ENCODE measurements at places on chromosomes 2 and 18.

GRCh38 chr18:9700261-9700796 is 7.8 kb upstream of the RAB31 start:
- no peak for DNase-seq

DNA sequence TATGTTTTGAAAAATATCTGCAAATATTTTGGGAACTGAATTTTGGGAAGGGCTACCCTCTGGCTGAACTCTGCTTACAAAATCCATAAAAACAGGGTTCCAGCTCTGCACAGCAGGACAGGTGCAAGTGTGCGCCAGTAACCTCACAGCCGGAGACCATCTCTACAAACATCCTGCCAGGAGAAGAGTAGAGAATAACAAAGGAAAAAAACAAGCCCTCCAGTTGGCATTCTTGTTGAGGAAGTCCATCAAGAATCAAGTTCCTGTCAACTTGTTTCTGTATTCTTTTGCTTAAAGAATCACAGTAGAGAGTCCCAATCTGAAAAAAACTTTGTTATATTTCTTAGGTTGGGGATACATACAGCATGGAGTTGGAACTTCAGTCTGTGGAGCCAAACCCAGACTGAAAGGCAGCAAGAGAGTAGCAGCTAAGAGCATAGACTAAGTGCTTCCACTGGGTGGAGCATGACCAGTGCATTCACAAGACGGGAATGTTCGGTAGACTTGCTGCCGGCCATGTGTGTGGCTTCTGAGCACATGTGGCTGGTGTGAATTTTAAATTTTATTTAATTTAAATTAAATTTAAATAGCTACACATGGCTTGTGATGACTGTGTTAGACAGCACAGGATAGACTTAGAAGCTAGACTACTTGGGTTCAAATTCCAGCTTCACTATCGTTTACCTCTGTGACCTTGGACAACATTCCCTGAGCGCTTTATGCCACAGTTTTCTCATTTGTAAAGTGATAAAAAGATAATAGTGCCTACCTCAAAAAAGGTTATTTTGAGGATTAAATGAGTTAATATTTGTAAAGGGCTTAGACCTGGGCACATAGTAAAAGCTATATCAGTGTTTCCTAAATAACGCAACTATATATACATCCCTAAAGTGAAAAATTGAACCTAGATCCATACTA is 41.9 kb downstream of the SPTBN1 start:
- no peak for DNase-seq

DNA sequence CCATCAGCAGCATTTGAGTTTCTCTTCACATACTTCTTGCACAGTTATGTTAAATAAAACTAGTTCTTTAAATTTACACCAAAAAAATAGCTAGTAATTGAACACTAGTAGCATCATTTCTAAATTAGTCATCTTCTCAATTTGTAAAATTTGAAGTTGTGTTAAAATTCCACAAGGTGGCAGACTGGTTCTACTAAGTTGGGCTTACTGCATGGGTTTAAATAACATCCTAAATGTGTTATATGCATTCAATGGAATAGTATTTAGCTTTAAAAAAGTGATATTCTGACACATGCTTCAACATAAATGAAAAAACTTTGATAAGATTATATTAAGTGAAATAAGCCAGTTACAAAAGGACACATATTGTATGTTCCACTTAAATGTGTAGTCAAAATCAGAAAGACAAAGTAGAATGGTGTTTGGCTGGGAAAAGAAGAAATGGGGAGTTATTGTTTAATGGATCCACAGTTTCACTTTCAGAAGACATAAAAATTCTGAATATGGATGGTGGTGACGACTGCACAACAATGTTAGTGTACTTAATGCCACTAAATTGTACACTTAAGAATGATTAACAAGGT is 28.7 kb upstream of the RPRD1A start:
- no peak for DNase-seq

GRCh38 chr2:7353571-7353970 is 436.4 kb downstream of the RNF144A start:
- no peak for DNase-seq

DNA sequence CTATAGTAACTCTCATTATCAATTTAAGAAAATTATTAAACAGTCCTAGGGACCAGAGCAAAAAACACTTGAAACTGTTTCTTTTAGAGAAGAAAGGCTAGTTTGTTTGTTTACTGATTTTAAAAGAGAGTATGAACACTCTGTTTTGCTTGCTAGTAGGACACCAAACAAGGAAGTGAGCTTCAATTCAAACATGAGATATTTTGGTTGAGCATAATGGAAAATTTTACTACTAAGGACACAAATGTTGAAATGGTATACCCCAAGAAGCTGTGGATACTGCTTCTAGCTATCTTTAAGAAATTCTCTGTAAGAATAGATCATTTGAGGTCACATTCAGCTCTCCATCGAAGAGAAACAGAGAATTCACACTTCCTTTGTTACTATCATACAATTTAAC is 216.3 kb upstream of the SMAD7 start:
- DNase-seq, result no peak

DNA sequence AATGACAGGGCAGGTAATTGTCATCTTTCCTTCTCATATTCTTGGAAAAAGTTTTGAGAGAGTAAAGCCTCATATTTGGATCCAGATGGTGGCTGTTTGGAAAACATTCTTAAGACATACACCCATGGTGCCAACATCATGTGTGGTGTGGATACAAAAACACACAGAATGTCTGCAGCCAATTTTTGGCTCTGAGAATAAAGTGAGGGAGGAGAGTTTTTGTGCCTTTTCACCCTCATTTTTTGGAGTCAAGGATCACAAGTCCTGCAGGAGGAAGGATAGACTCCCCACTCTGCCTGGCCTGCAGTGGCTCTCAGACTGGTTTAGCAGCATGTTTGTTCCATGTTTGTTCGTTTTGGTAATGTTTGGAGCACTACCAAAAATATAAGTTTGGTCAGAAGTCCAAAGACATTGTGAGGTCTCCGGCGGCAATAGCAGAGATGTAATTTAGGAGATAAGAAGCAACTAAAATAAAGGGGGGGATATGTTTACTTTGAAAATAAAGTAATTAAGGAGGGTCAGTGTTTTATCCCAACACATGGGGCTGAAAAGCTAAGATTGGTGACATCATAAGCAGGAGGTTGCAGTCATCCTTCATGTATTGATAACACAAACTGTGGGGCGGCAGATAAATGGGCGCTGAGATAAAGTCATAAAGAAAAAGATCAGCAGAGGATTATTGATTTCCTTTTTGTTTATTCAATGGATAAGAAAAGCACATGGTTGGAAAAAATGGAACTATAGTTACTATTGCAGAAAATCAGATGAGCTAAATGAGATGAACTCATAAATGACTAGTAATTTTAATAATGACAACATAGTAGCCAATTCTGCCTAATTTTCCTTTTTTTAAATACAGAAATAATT is 655 bp downstream of the NOSTRIN start:
- no peak for DNase-seq

DNA sequence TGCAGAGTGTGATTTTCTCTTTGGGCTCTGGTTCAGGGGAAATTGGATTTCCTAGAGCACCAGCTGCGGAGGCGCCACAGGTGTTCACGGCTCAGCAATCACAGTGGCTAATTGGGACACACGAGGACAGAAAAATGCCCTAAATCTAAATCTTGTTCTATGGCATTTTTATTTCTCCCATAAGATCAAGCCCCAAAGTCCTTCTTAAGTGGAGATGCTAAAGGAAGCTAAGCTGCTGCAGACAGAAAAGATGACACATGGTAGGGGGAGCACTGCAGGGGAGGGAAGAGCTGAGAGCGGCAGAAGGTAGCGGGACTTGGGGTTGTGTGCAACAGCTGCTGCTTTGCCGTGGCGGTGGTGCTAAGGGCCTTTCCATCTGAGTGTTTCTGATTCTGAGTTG is 280.6 kb downstream of the MYT1L start:
- no peak for DNase-seq

DNA sequence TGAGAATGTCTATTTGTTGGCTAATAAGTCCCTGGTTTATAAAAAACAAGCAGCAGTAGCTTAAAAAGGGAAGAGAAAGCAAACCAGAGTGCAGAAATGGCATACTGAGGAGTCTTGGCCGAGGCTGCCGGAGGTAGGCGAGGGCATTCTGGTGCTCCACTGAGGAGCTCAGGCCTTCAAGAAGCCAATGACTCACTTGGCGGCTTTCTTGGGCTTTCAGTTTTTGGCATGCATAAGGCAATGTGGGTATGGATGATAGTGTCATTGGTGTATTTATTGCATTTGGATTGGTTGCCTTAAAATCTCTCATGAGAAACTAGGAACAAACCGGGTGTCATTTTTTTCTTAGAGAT is 119.6 kb upstream of the ARL5A start:
- no peak for DNase-seq

GRCh38 chr2:46009772-46010171 is 287.4 kb upstream of the EPAS1 start:
- no peak for DNase-seq

DNA sequence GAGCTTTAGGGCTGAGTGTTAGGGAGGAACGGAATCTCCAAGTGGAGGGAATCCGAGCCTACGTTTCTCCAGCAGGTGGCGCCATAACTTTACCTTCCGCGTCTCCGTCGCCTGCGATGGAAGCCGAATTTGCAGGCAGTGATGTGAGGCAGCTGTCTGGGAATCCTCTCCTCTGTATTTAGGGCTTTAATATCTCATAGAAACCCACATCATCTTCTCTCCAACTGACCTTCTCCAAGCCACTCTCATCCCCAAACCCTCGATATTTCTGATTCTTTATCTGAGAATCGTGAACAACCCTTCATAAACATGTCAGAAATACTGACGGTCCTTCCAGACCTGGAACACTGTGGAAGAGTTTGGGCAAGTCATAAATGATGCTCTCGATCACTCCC is 27.5 kb downstream of the SIX2 start:
- peak; percentile 35 for DNase-seq

DNA sequence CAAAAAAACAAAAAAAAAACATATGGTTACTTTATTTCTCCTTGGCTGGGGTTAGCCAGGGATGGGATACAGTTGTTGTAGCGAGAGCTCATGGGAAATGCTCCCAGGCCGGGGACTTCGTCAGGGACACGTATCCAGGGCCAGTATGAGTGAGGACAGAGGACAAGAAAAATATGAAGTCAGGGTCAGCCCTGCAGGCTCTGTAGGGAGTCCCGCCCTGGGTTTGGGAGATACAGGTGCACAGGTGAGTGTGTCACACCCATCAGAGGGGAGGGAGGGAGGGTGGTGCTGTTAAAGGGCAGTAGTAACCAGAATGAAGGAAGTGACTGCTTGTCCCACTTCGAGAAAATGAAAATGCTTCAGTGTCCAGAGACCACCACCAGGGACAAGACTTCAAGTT is 55.6 kb upstream of the RBM44 start:
- DNase-seq, result no peak

DNA sequence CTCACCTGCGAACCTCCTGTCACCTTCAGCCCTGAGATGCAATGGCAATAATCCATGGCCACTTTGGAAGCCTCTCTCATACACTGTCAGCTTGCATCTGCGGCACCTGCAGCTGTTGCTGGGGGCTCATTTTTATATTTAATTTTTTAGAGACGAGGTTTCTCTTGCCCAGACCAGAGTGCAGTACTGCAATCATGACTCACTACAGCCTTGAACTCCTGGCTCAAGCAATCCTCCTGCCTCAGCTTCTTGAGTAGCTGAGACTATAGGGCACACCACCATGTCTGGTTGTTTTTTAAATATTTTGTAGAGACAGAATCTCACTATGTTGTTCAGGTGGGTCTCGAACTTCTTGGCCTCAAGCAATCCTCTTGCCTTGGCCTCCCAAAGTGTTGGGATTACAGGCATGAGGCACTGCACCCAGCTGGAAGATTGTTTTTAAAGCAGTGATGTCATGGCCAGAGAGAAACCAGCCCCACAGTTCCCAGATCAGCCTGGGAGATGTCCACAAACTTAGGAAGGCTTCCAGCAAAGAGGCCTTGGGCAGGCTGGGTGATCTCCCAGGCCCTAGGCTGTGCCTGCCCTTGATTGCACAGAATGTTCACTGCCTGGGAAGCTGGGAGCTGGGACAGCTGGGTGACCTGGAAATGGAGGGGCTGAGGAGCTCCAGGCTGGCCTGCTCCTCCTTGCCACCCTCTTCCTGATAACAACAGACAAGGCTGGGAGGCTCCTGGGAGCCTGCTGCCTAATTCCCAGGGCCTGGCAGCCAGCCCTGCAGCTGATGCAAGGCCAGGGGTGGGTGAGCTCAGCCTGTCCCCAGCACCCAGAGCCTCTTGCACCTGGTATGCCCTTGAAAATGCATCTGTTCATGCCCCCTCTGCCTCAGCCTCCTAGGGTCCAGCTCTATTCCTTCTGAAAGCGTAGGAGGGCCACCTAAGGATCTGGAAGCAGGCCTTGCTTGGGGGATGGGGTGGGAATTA is 27.1 kb downstream of the SH2D6 start:
- DNase-seq, result no peak

DNA sequence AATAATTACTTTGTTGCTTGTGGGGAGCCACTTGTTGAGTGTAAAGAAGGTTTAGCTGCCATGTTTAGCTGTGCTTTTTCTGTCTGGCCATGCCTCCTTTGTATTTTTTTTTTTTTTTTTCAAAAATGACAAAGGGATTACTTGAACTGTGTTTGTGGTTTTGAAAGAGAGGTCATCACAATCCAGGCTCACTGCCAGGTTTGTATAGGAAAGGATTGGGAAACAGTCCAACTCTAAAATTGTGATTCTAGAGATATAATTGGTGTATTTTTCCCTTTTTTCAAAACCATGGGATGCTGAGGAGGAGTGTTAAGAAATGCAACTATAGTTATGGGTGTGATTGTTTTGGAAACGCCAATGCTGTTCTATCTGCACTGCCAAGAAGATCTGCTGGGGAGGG is 4.3 kb downstream of the ITPRIPL1 start:
- no peak for DNase-seq

DNA sequence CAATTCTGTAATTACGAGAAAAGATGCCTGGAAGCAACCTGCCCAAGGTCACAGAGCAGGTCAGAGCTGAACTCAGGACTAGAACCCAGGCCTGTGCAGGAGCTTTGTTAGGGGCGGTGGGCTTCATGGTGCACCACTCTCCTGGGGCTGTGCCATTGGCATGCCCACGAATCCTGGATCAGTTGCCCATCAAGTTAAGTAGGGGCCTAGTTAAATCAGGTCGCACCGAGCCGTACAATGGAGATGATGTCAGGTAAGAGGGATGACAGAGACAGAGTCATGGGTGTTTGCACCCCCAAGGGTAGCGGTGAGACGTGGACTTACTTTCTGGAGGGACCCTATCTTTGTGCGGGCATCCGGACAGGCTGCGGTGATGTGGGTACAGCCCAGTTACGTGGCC is 172.6 kb upstream of the PXDN start:
- no peak for DNase-seq

GRCh38 chr2:220001751-220002150 is 374.3 kb downstream of the SLC4A3 start:
- no peak for DNase-seq

- DNase-seq, result no peak
These were observed 89.9 kb upstream of the EPC2 start for GRCh38 chr2:148554459-148555247.

All from activated CD8-positive, alpha-beta memory T cell treated with anti-CD3 and anti-CD28 coated beads for 4 hours (primary cell).